Adipose tissue (tissue), 3 donors: ENCODE measurements at places on chromosomes 2 and 18. TPM values are rescaled to one million over a fixed set of nuclear protein-coding genes. Genes with fewer than 3 reads are reported as not detected.

The MAP3K19 gene
- not detected for polyA plus RNA-seq

The RAMP1 gene
- 6.3 TPM for polyA plus RNA-seq

The ALK gene
- polyA plus RNA-seq: 0.02 TPM

The C2orf72 gene
- polyA plus RNA-seq: 1.3 TPM

The TRIM43 gene
- polyA plus RNA-seq: not detected
